Tongue (tissue), 3 donors: ENCODE measurements at places on chromosomes 2 and 18. TPM values are rescaled to one million over a fixed set of nuclear protein-coding genes. Genes with fewer than 3 reads are reported as not detected.

DNA sequence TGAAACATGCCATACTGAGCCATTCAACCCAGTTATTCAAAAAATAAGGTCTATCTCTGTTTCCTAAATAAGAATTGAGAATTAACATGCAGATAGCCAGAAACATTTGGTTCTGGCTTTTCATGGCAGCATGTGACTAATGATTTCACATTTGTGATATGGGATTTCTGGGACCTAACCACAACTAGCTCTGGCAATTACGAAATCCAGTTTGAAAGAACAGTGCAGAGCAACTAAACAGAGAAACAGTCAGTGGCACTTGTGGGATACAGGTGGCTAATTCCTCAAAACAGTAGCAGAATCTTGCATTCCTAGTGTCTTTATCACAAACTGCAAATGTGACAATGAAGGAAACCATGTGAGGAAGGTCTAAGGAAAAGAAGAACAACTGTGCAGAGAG lies 637.8 kb upstream of the CHAC2 start:
- no peak for DNase-seq

DNA sequence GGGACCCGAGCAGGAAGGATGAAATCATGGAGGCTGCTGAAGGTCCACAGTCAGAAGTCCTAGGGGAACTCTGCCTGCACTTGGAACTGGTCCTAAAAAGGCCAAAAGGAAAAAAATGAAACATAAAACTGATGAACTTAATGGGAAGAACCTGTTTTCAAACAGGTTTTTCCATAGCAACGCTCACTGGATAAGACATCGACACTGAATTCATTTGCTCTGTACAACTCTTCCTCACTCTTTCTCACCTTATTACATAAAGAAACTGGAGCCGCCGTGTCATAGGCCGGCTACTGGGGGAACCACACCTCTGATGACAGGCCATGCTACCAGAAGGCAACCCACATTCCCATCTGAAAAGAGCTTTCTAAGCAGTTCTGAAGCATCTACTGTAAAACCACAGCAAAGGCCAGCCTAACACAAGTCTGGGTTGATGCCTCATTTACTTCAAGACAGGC lies 83.6 kb downstream of the FARSB start:
- peak; percentile 34 for DNase-seq

GRCh38 chr2:1045109-1045508 lies 94.5 kb downstream of the SNTG2 start:
- DNase-seq: no peak

ABCB11 gene
- total RNA-seq: not detected

DNA sequence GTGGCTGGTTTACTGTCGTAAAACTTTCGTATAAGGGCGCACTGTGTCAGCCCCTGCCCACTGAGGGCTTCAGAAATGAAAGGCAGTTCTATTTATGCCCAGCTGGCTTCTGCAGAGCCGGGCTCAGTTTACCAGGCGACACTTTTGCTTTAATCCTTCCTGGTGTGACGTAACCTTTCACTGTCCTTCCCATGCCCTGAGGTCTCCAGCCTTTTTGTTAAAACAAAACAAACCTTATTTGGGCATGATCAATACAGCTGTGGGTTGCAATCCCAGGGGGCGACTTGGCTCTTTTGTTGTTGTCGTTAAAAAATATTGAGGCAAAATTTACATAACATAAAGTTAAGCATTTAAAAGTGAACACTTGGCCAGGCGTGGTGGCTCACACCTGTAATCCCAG lies 85.3 kb downstream of the AGAP1 start:
- DNase-seq: no peak

SERPINB12 gene
- 2.6 TPM for total RNA-seq

EGR4 gene
- not detected for total RNA-seq
